HT-29 (cell line): ENCODE measurements at places on chromosomes 6 and 20.

DNA sequence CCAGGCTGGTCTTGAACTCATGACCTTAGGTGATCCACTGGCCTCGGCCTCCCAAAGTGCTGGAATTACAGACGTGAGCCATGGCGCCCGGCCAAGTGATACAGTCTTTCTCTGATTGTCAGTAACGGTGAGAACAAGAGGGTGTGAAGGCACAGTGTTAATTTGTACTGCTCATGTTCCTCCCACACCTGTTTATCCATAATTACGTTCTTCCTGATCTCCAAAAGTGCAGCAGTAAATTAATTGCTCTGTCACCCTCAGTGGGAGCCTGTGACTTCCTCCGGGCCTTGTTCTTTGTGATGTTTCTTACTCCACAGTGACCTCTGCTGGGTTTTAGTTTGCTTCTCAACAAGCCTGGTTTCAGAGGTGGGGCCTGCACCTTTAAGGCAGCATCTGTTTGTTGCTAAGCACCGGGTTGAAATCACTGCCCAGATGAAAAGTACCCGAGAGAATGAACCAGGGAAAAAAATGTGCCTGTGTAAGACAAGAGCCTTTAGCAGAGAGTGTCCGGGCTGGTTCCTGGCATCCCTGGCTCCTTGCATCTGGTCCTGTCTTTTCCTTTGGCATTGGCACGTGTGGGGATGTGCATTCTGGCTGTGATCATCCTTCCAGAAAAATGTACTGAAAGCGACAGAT, 89.1 kb upstream of the CLDN20 start:
- peak; percentile 84 for DNase-seq

- DNase-seq = no peak
Observed at GRCh38 chr20:58229198-58229798, 845 bp upstream of the ANKRD60 start.

DNA sequence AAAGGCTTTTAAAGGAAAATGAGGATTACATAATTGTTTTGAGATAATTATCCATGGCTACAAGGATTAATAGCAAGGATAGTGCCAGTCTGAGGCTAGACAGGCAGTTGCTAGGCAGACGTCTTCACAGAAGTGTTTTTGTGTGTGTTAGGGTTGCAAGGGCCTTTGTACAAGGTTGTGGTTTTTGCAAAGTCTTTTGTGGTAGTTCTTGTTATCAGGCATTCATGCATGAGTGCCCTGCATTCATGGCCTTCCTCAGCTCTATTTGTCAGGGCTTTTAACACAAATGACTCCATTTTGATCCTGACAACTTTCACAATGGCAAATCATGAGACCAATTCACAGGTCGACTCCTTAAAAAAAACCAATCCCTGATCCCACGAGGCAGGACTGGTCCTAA, 68.1 kb upstream of the TXNDC5 start:
- DNase-seq = no peak

DNA sequence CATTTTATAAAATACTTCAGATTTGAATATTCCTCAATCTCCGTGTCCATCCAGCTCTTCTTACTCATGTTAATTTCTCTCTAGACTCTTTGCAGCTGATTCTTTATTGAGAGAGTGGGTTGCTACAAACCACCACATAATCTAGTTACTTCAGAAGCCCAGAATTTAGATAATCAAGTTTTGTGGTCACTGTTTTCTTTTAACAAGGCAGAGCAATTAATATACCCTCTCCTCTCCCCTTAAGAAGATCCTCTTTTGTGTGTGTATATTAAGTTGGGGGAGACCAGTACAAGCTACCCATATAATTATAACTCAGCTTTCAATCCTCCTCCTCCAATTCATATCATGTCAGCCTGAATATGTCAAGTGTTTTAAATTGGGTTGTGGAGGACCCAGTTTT, 95.1 kb downstream of the IRAK1BP1 start:
- no peak for DNase-seq

DNA sequence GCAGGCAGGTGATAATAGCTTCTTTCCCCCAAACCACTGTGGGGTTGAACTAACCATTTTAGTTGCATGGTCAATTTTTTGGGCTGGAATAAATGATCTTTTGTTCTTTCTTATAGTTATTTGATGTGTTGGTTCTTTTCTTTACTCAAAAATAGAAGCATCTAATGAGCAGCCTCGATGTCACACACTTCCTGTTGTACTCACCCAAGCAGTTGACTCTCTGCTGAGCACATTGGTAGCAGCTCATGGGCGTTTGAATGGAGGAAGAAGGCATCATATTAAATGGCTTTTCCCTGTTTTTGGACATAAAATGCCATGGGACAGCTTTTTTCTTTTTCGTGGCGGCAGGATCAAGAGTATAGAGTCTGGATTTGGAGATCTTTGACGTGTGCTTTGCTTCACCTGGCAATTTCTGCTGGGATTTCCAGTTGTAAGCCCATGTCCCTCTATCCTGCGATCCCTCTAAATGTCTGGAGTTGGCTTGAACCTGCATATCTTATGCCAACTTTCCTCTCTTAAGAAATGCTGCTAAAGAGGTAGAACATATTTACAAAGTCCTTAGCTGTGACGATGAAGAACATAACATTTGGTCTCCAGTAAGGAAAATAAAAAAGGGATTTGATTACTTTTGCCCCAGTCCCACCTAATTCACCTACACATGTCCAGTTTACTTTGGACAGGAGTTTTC, 268.3 kb downstream of the PRL start:
- DNase-seq = no peak

GRCh38 chr20:57231161-57231560, 35.3 kb downstream of the BMP7 start:
- DNase-seq = no peak

GRCh38 chr6:76779068-76779467, 684.2 kb downstream of the HTR1B start:
- DNase-seq = peak; percentile 8

GRCh38 chr6:136184738-136185137, 65.4 kb downstream of the MTFR2 start:
- DNase-seq = no peak

DNA sequence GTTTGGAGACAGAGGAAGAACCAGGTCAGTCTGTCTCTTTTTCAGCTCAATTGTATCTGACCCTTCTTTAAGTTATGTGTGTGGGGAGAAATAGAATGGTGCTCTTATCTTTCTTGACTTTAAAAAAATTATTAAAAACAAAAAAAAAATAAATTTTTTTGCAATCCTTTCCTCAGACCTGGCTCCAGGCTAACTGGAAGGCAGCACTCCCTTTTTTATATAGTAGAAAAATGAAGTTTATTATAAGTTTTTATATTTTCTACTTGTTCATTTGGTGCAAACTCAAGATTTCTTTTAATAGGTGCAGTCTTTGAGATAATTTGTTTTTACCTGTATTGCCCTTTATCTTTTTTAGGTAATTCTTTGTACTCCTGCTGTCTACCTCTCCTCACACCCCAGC, 129.6 kb downstream of the SULF2 start:
- DNase-seq = no peak

- no peak for DNase-seq
Observed at GRCh38 chr6:9977411-9977810, 437.5 kb downstream of the TFAP2A start.

GRCh38 chr6:155710704-155711103, 255.1 kb upstream of the NOX3 start:
- peak; percentile 45 for DNase-seq

GRCh38 chr20:15077733-15078250, 740.4 kb upstream of the FLRT3 start:
- no peak for DNase-seq

- no peak for DNase-seq
Observed at GRCh38 chr6:45084257-45084656, 243.9 kb upstream of the RUNX2 start.

DNA sequence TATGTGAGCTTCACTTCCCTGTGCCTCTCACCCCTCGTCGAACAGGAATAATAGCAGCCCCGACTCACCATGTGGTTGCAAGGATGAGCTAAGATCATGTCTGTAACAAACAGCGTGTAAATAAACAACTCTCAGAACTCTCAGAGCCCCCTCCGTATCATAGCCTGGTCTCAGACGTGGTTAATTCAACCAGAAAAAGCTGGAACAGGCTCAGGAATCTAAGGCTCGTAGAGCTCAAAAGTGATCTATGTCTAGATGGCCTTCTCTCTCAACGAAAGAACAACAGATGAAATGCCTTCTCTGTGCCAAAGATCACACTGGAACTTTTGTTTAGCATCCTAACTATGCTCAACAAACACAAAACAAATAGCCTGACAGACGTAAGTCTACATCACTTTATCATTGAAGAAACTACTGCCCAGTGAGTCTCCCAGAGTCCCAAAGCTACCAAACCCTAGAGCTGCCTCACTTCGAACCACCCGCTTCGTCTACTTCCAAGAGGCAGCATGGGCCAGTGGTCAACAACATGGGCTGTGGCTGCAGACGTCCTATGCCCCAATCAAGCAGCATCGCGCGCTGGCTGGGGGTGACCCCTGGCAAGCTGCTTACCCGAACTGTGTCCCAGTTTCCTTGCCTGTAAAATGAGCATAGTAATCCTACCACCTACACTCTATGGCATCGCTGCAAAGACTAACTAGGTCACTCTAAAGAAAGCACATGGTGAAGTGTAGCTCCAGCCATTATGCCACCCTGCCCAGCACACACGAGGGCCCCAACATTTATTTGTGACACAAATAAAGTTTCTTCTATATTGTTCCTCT, 35.1 kb downstream of the NFATC2 start:
- no peak for DNase-seq

- no peak for DNase-seq
Observed at GRCh38 chr6:98835149-98836024, 1.0 kb downstream of the POU3F2 start.

DNA sequence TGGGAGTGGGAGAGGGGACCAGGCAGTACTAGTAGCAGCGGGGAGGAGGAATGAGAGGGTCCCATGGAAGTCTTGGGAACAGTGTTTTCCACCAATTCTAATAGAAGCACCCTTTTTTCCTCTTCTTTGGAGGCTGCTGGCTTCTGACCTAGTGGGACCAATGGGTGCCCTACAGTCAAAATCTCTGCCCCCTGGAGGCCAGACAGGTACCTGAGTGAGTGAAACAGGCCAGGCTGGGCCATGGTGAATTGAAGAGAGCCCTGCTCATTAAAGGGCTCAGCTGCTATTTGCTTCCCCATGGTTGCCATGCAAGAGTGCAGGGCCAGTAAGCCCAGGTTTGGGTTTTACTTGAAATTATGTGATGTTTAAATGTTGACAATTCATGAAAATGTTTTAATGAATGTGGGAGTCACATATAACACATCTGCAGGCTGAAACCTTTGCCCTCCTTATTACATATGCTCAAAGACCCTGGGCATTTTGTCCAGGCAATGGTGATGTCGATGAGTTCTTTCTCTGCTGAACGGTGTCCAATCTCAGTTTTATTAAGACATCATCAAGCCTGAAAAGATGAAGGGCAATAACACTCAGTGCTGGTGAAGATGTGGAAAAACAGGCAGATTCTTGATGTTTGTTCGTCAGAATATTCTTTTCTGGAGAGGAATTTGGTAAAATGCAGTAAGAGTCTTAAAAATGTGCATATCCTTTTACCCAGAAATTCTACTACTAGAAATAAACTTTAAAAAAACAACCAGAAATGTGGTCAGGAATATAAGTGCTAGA, 42.3 kb upstream of the OCSTAMP start:
- peak; percentile 44 for DNase-seq

- DNase-seq = peak; percentile 95
Observed at GRCh38 chr6:37210313-37210968, 40.5 kb downstream of the PIM1 start.

GRCh38 chr6:98833307-98834059, 891 bp upstream of the POU3F2 start:
- no peak for DNase-seq

DNA sequence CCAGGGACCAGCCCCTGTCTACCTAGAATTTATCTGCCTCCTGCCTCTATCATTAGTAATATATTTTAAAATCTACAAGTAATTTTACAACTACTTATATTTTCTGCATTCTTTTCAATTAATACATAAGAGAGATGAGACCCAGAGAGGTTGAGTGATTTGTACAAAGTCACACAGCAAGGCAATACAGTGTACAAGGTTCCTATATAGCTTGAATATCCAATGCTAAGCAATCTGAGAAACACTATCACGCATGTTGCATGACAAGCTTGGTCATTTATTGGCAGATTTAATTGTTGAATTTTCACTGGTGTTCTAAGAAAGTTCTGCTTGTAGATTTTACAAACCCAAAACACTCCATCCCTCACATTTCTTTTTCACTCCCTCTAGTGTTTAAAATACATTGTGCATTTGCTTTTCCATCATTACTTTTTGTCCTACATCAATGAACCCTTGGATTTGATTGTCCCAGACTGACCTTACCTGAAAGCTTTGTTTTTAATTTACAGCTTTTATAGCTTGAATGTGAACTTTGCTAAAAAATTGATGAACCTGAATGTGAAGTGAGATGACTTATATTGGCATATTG, 520.9 kb upstream of the CITED2 start:
- peak; percentile 12 for DNase-seq

- DNase-seq = no peak
Observed at GRCh38 chr20:32731882-32732266, 11.4 kb downstream of the COMMD7 start.

DNA sequence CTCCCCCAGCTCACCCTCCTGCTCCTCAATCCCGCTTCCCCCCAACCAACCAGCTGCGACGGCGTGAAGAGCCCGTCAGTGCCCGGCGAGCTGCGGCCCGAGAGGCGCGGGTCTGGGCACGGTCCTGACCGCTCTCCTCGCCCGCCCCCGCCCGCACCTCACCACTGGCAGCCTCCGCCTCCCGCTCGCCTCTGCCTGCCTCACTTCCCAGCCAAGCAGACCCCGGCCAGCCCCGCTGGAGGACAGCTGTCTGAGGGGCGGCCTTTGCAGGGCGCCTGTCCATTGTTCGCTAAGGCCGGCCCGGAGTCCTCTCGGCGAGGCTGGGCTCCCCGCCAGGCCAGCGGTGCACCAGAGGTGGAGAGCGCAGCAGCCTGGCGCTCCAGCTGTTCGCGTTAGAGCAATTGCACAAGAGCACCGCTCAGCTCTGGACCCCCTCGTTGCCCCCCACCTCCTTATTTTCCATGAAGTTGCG, 1.3 kb downstream of the SOBP start:
- DNase-seq = peak; percentile 17

GRCh38 chr6:167907837-167908681, 81.3 kb downstream of the AFDN start:
- DNase-seq = peak; percentile 70

- DNase-seq = no peak
Observed at GRCh38 chr6:105014954-105015353, 58.0 kb downstream of the LIN28B start.

GRCh38 chr6:133314947-133315346, 73.8 kb downstream of the EYA4 start:
- no peak for DNase-seq

DNA sequence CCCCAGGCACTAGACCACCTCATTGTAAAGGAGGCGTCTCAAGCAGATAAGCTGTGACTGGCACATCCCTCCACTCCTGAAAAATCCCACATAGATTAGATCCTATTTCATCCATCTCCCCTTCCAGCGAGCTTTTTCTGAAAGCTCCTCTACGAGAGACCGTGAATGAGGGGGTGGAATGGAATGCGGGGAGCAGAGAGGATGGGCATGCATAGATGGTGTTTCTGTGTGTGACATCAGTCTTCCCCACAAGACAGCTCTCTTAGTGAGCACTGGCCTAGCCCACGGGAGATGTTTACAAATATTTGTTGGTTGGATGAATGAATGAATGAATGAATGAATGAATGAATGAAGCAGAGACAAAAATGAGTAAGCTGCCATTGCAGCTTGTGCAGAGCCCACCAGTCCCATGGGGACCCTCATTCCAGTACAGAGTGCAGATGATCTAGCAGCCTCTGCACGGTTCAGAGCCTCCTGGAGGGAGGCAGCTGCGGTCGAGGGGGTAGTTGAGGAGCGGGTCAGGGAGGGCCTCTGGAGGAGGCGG, 98.4 kb downstream of the DLGAP4 start:
- no peak for DNase-seq

GRCh38 chr6:47335466-47335865, 25.8 kb upstream of the TNFRSF21 start:
- no peak for DNase-seq
